Left renal cortex interstitium (tissue), 4 donors: ENCODE measurements at places on chromosomes 7 and 10.

DNA sequence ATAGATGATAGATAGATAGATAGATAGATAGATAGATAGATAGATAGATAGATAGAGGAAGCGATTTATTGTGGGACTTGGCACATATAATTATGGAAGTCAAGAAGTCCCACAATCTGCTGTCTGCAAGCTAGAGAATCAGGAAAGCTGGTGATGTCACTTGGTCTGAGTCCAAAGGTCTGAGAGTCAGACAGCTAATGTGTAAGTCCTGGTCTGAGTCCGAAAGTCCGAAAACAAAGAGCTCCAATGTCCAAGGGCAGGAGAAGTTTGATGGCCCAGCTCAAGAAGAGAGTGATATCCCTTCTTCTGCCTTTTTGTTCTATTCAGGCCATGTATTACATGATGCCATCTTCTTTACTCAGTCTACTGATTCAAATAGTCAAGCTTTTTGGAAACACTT is 53.8 kb upstream of the TCF7L2 start:
- DNase-seq = no peak

DNA sequence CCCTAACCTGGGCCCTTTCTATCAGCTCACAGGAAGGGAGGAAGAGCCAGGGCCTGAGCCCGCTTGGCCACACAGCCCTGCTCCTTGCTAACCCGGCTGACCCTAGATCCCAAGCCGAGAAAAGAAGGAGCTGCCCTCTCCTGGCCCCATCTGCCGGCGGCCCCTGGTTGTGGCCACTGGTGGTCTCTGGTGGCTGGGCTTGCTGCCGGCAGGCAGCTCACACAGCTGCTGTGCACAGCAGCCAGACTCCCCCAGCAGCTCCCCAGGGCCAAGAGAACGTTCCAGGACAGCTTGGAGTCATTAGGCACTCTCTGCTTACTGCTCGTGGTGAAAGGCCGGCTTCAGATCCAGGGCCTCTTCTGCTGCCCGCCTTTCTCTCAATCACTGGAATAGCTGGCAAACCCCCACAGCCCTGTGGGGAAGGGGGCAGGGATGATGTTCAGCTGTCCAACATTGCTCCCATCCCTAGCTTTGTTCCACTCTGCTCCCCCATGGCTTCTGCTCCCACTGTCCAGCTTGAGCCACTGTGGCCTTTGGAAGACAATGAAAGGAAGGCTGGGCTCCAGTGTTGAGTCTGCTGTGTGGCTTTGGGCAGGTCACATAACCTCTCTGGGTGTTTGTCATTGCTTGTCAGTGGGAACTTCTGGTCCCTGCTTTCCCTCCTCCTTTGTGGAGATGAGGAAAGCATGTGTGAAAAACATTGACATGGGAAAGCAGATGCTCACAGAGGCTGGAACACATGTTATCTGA is 35.4 kb upstream of the COL13A1 start:
- DNase-seq = no peak

GRCh38 chr7:54839575-54840213 is 80.7 kb upstream of the SEC61G start:
- DNase-seq = no peak

- DNase-seq = no peak
Measured at GRCh38 chr7:69864274-69864673, 266.0 kb downstream of the AUTS2 start.

- no peak for DNase-seq
Measured at GRCh38 chr7:131935180-131935579, 378.8 kb upstream of the PODXL start.

DNA sequence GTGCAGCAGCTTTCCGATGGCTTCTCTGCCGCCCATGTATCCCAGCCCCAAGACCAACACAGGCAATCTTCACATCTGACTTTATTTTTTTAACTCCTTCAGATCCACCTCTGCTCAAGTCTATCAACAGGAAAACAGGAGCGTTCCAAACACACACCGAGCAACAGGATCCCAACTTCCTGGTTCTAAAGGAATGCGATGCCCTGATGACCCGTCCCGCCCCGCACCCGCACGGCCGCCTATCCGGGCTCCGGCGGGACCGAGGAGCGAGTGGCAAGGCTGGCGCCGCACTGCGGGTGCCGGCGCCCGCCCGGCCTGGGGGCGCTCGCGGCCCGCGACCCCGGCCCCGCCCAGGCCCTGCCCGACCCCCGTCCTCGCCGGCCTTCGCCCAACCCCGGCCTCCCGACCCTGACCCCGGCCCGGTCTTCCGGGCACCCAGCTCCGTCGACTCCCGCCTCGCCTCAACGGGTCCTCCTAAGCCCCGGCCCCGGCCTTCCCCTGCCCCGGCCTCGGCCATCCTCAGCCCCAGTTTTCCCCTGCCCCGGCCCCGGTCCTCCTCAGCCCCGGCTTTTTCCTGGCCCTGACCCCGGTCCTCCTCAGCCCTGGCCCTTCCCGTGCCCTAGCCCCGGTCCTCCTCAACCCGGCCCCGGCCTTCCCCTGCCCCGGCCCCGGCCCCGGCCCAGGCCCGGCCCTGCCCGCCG is 730 bp downstream of the LARP4B start:
- no peak for DNase-seq

DNA sequence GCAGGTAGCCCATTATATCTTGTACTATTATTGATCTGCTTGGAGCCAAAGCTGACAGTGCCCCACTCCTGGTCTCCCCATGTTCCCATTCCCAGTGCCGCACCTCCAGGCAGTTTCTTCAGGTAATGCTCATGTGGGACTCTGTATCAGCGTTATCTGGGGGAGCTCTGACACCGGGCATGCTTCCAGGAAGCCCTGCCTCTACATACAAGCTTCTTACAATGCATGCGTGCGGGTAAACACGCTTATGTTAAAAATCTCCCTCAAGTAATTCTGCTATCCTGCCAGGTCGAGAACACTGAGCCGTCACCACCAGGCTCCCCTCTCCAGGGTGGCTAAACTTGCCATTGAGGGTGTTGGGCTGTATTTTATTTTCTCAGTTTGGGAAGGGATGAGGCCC is 61.6 kb upstream of the LBX1 start:
- DNase-seq = no peak

DNA sequence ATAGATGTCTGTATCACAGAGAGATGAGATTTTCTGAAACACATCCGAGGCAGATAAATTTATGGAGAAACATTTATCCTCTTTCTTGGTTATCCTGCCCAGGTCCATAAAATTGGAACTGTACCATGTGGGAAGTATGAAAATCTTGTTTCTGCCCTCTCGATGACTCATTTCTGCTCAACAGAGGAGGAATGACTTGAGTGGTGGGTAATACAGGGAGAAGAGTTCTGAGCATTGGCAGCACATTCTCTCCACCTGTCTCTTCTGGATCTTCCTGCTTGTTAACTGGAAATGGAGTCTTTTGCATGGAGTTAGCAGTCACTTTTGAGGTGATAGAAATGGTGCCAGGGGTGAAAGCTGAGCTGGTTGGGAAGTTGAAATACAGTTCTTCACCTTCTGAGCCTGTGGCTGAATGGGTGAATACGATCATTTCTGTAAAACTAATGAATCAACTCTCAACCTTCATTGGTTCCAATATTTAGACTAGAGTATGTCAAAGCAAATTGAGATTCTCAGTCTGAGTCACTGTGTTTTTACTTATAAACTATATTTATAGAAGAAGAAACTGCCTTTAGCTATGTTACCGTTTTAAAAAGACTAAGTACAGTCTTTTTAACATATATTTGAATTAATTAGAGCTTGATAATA is 945.5 kb downstream of the SORCS3 start:
- no peak for DNase-seq

DNA sequence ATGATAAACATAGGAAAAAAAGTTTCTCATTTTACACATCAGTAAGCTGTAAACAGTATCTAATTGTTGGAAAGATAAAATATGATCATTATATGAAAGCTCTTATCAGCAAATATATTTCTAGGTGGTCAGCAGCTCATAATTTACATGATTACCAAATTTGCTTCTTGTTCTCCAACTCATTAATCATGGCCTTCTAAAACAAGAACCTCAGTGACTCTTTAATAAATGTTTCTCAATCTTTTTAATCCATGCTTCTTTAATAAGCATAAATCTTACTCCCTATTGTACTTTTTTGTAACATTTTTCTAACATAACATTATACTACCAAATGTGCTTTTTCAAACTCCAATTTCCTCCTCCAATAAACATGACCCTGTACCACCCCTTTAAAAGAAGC is 5.9 kb downstream of the ITGB1 start:
- no peak for DNase-seq

- no peak for DNase-seq
Measured at GRCh38 chr7:33550363-33550762, 355.0 kb upstream of the BMPER start.

- DNase-seq = no peak
Measured at GRCh38 chr10:7857262-7857661, 39.0 kb downstream of the TAF3 start.

DNA sequence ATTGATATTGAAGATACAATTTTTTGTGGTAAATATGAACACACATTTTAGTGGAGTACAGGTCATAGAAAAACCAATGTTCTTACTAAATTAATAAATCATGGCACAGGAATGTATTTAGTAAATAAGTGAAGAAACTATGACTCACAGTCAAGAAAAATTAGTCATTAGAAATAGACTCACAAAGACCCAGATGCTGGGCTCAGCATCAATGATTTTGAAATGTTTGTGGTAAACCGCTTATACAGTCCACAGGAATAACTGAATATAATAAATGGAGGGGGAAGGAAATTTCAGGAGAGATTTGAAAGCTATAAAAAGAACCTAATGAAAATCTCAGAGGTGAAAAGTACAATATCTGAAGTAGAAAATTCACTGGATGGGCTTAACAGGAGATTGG is 138.3 kb upstream of the ADCY1 start:
- DNase-seq = no peak

DNA sequence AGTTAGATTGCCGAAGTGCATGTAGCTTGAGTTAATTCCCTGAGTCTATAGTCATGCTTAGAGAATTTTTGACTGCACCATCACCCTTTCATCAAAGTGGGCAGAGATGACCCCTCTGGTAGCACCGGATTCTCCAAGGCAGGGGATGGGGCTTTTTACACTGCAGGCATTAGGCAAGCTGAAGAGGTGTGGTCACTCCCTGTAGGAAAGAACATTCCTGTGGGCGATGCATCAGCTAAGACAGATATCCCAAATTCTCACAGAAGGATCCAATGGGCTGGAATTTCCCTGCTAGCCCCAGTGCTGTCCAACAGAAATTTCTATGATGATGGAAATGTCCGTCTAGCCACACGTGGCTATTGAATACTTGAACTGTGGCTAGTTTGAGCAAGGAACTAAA is 118.2 kb downstream of the ADAM12 start:
- no peak for DNase-seq

- no peak for DNase-seq
Measured at GRCh38 chr7:51158742-51159445, 157.7 kb downstream of the COBL start.

GRCh38 chr7:75687246-75688088 is 51.3 kb downstream of the HIP1 start:
- no peak for DNase-seq

DNA sequence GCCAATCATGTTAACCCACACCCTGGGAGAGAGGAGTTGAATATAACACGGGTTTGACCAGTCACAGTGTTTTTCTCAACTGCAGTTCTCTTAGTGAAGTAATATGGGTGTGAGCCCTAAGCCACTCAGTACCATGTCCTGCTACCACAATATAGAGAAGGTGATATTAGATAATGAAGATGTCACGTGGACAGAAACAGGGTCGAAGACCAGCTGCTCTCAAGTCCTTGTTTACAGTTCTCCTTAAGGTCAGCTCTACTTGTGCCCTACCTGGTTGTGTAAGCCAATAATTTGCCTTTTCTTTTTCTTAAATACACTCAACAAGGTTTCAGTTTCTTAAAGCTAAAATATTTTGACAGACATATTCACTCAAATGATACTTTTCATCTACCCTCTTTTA is 128.3 kb upstream of the POT1 start:
- no peak for DNase-seq

- DNase-seq = peak; percentile 24
Measured at GRCh38 chr7:92246360-92247101, 757 bp downstream of the ANKIB1 start.

GRCh38 chr10:88125766-88126165 is 262.3 kb downstream of the PTEN start:
- DNase-seq = no peak

DNA sequence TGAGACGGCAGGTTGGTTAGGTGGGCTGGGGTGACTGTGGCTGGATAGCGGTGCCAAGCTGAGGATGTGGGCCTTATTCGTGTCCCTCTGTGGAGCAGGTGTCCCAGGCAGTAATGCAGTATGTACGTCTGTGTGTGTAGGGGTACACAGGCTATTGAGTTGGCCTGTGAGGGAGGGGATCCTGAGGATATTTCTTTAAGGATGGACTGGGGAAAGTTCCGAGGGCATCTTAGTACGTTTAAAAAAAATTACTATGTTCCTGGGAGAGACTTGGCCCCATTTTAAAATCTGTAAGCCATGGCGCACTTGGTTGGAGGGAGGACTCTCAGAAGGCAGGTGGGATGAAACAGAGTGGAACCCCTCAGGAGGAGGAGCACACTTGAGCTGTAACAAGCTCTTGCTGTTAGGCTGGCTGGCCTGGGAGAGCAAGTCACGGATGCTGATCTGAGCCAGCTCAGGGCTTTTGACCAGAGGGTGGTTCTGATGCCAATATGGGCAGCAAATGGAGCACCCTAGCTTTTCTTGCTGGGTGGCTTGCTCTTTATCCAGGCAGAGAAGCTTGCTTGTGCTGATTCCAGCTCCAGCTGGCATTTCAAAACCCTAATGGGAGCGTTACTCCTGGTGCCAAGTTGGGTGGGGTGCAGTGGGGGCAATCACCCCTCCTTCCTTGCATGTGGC is 765 bp downstream of the WBP1L start:
- DNase-seq = no peak

DNA sequence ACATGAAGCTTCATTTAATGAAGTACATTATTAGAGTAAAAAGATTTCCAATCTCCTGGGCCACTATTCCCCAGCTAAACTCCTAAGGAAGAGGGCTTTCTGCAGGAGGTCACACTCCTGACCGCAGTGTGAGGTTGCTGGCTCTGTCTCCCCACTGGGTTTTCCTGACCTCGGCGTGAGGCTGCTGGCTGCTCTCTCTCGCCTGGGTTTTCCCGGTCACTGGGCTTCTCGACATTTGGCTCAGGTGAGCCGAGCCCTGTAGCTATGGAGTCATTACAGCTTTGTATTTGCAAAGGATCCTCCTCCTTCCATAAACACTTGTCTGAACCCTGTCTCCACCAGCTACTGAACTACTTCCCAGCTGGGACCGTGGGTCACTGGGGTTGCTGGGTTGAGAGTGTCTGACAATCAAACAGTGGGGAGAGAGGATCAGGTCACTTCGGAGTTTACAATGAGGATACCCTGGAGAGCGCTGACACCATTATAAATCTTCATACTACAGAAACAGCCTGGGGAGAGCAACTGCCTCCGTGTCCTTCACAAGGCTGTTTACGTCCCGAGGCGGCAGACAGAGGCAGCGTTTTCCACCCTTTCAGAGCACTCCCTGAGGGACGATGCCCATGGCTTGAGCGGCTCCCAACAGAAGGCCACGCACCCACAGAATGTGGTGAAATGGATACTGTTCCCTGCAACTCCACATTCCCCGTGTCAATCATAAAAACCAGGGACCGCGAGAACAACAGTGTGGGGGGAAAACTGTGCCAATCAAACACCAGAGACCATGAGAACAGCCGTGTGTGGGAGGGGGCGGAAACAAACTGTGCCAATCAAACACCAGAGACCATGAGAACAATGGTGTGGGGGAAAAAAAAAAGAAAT is 226.2 kb downstream of the ZMYND11 start:
- no peak for DNase-seq

GRCh38 chr7:11448323-11448722 is 383.7 kb downstream of the THSD7A start:
- no peak for DNase-seq

GRCh38 chr10:24360282-24361127 is 151.6 kb downstream of the KIAA1217 start:
- DNase-seq = no peak
